ENCODE measurements at places on chromosomes 1 and 21.

DNA sequence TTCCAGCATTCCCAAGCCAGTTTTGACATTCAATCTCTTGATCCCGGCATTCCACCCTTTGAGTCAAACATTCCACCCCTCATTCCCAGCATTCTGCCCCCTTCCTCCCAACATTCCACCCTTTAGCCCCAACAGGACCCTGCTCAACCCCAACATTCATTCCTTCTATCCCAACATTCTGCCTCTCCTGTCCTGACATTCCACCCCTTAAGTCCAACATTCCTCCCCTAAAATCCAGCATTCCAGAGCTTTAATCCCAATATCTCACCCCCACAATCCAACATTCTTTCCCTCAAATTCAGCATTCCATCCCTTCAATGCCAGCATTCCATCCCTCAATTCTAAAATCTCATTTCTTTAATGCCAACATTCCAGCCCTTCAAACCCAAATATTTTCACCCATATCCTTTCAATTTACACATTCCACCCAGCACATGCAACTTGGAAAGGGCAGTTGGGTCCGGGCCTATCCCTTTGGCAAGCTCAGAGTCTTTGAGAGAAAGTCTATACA lies 22.9 kb downstream of the DDX20 start:
- DNase-seq, result no peak

DNA sequence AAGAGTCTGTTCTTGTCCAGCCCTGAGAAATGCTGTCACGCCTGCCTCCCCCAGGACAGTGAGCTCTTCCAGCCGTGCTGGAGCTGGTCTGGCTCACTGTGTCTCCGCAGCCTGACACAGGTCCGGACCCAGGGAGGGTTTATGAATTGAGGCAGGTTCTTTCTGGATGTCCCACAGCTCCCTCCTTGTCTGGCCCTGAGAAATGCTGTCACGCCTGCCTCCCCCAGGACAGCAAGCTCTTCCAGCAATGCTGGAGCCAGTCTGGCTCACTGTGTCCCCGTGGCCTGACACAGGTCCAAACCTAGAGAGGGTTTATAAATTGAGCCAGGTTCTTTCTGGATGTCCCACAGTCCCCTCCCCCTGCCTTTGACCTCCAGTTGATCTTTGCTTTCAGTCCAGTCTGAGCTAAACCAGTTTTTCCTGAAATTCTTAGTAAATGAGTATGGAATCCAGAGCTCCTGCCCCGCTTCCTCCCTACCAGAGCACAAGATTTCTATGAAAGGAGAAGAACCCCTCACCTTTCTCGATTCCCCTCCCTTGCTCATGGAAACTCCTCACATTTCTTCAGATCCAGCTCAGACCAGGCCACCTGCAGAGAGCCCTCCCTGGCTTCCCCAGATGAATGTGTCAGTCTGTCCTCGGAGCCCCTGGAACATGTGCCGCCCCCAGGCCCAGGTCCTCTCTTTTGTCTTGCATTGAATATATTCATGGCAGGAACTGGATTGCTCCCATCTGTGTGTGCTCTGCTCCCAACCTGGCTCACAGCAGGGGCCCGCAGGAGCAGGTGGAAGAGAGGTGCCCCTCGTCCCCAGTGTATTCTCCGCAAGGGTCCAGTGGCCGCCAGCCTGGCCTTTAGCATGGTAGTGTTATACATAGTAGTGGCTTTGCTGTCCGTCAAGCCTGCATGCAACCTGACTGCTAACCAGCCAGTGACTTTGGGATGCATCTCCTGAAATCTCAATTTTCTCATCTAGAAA lies 116.3 kb downstream of the EPHB2 start:
- DNase-seq, result no peak

GRCh38 chr1:217889401-217889800 lies 258.3 kb downstream of the SPATA17 start:
- no peak for DNase-seq

DNA sequence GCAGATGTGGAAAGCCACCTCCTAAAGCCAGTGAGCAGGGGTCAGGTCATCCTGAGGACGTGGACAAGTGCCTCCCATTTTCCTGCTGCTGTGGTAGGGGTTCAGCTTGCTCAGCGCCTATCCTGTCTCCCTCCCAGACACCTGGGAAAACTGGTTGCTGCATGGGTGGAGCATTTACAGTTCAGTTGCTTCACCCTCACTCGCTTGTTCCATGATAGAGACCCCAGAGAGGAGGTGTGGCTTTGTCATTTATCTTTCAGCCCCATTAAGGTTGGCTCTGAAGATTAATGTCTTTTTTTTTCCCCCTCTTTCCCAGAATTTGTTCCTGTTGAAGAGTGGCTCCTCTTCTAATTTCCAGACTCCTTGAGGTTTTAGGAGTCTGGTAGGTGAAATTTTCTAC lies 9.2 kb downstream of the VANGL1 start:
- no peak for DNase-seq

DNA sequence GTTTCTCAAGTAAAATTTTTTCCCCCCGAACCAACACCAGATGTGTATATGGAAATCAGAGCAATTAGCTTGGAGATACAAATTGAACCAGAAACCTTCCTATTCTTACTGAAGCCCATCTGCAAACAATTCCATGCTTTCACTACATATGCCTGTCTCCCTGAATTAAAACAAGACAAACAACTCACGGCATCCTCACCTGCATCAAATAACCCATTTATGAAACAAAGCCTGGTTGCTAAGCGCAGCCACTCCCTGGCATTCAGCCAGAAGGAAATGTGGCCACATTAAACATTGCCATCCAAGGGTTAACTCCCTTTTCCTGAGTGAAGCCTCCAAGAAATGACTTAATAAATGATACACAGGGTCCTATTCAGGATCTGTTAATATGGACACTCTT lies 55.3 kb downstream of the APP start:
- no peak for DNase-seq

GRCh38 chr1:39816415-39817090 lies 27.9 kb upstream of the BMP8B start:
- no peak for DNase-seq

DNA sequence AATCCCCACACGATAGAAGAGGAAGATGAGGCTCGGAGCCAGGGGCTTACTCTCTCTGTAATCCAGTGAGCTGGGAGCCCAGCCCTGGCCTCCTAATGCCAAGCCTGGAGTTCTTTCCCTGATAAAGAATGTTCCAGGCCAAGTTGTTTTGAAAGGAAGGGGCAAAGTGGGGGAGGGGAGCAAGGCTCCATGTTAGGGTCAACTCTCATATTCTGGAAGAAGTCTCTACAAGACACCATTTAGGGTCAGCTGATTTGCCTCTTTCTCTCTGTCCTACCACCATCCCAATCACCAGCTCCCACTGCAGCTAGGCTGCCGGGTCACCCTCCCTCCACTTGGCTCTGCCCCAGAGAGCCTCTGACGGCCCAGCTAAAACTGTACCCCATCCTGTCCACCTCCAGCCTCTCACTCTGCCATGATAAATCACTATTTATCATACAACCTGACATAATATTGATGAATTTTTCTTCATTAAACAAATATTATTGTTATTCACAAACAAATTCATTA lies 95.0 kb downstream of the GLIS1 start:
- DNase-seq, result no peak

DNA sequence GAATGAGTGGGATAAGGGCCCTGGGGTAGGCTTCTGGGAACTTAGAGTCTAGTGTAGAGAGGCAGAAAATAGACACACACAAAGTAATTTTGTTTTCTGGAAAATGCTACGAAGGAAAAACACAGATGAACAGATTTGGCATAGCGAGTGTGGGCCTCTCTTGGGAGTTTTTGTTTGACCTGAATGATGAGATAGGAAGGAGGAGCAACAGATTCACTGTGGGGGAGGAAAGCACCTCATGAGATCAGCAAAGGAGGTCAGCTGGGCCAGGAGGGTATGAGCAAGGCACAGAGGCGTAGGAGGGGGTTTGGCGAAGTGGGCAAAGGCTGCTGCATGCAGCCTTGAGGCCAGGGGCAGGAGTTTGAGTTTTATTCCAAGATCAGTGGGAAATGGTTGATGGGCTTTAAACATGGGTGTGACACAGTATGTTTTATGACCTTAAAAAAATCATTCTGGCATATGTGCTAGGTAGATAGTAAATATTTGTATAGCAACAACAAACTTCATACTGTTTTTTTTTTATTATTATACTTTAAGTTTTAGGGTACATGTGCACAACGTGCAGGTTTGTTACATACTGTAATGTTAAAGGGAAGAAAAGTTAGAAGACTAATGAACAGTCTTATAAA lies 57.9 kb downstream of the FGGY start:
- no peak for DNase-seq

DNA sequence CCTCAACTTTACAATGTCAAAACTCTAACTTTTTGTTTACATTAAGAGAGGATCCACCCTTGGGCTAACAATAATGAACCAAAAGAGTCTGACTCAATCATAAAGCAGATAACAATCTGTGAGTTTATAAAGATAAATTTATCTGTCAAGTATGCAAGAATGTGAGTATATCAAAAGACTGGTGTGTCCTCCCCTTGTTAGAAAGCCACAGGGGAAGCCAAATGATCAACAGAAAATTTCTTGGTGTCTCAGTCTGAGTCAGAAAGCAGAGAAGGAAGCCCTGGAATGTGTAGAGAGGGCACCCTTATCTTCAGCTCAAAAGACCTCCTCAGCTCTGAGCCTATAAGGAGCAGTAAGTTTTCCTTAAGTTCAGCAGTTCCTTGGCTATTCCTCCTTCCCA lies 13.9 kb upstream of the PDIK1L start:
- no peak for DNase-seq

DNA sequence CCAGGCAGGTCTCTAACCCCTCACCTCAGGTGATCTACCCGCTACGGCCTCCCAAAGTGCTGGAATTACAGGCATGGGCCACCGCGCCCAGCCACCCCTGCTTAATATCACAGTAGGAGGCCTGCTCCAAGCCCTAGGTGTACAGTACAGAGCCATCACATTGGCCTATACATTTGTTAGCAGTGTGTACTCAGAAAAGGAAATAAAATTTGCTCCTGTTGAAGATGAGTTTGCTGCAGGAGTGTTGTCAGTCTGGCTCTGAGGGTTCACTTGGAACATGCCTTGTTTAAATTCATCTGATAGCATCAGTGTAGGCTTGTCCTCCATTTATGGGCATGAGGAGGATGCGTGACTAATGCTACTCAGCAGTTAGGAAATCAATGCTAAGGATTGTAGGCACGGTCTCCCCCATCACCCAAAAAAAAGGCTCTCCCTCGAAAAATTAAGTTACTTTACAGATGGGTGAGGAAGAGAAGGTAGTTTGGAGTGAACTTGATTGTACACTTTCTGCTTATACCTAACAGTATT lies 4.6 kb upstream of the ENAH start:
- no peak for DNase-seq

GRCh38 chr1:47501069-47501468 lies 63.2 kb downstream of the FOXD2 start:
- no peak for DNase-seq

DNA sequence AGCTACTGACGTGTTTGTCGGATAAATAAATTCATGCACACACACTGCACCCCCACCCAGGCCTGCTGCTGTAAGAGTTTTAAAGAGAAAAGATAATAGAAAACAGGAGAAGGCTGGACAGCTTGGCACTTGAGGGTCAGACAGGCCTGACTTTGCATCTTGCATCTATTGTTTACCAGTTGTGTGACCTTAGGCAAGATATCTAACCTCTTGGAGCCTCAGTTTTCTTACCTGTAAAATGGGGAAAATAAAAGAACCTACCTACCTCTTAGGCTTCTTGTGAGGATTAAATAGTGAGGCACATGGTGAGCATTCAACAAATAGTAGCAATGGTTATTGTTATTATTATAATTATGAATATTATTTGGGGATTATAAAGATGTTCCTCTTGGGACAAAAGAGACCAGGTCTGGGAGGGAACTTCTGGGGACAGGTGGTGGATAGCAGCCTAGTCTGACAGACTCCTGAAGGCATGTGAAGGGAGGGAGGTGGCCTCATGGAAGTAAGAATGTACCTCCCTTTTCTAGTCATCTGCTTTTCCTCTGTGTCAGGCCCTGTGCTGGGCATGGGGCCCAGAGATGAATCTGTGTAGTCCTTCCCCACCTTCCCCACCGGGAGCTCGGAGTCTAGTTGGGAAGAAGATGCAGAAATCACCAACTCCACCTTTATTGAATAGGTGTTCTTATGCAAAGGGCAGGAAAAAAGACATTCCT lies 18.3 kb upstream of the EPB41 start:
- no peak for DNase-seq

- DNase-seq, result no peak
Measured at GRCh38 chr1:234148816-234149215, 224.4 kb upstream of the COA6 start.

DNA sequence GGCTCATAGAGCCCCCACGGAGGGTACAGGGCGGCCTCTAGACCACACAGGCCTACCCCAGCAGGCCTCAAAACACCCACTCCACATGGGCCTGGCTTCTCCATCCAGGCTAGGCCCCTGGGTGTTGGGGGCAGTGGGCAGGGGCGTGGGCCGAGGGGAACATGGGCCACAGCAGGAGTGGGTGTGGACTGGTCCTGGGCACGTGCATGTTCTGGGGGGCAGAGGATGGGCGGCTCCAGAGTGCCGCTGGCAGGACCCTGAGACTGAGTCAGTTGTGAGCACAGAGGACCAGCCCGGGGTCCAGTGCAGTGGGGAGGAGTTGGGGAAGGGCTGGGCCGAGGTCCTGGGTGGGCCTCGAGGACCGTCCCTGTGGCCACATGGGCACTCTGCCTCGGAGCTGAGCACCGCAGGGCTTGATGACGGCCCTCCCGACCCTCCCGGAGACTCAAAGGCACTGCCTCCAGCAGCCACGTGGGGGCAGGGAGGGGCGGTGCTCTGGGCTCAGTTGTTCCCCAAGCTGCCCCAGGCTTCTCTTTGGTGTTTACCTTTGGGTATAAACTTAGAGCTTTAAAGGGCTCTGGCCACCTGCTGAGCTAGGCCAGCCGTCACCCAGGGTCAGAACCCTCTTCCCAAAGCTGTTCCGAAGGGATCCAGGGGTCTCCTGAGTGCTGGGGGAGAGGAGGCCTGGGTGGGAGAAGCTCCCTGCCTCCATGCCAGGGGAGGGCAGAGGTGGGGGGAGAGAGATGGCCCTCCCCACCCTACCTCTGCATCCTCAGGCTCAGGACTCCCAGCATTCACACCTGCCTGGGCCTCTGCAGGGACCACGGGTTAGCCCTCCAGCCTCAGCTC lies 79.9 kb downstream of the MORN1 start:
- DNase-seq, result peak; percentile 48

- DNase-seq, result no peak
Measured at GRCh38 chr1:117110774-117111173, 10.8 kb downstream of the TRIM45 start.

DNA sequence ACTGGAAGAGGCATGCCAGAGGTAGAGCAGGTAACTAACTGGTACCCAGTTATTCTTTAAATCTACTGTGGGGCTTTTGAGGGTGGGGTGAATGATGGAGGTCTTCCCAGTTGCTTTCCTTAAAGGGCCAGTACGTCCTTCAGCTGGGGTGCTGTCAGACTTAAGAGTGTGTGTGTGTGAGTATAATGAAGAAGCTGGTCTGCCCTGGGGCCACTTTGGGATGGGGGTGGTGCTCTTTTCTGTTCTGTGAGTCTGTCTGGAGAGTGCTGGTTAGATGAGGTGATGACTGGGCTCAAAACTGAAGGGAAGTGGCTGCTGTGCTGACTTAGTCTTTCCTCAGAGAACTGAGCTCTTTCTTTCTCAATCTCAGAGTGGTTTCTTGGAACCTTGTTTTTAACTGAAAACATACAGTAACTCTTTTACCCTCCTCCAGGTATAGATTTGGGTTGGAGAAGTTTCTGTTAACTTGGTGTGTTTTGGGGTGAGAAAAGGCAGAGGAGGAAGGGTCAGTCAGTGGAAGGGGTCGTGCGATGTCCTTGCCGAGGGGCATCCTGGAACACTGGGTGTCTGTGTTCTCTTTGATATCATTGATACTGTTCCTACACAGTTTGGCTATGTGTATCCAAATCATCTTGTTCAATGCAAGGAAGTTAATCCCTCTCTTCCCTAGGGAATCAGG lies 746 bp downstream of the MACF1 start:
- peak; percentile 57 for DNase-seq

All from activated CD4-positive, alpha-beta T cell treated with anti-CD3 and anti-CD28 coated beads for 1 hour (primary cell).